HuH-7.5 (cell line): ENCODE measurements at places on chromosomes 6 and 20.

DNA sequence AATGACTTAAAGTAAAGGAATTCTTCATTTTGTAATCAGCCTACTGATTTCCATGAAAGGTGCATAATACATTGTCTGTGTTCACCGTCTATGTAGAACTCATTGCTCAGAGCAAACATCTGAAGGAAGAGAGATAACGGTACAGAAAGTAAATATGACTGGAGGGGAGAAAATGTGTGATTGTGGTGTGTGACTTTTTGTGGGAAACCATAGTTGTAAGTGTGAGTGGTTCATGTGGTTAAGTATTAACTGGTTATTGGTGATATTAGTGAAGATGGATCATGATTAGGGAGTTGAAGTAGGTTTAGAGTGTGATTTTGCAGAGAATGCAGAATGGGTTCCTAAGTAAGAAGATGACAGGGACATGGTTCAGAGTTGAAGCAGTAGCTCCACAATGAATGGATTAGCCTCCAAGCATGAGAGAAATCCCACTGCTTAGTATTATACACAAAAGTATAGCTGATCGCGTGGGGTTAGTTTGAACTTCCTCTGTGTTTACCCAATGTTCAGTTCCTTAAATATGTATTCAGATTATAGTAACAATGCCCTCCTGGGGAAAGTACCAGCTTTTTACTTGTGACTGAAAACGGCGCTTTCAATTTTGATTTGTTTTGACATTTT is 368.9 kb downstream of the UTRN start:
- no peak for DNase-seq

- DNase-seq: no peak
Measured at GRCh38 chr20:14155361-14155760, 160.0 kb downstream of the MACROD2 start.

GRCh38 chr6:150720774-150721233 is 121.1 kb downstream of the PLEKHG1 start:
- DNase-seq: no peak

DNA sequence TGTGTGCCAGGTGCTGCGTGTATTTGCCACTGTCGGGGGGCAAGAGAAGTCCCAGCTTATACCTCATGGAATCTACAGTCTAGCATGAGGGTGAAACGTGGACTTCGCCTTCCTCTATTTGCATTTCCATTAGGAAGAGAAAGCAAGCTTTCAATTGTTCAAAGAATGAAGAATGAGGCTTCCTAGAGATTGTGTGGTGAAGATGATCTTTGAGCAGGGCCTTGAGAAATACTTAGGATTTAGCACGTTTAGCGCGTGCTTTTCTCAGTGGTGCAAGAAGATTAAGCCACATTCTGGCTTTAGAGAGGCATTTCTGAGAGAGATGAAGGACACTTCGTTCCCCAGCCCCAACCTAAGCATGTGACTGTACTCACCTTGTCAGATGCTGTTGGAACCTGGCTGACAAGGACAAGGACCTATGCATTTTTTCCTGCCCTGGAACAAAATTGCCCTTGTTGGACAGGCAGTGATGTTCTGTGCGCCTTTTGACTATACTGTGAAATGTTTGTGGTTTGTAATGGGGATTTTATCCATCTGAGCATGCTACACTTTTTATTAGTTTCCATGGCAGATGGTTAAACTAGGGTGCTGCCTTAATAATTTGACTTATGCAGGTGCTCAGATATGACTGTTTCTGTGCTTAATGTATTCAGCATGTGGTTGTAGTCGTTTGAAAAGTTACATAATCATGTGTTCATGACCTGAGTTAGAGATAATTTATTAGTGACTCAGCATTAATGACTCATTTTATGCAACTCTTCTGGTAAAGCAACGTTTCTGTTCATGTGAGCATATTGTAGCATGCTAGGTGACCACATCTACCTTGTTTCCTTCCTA is 10.7 kb downstream of the TULP4 start:
- no peak for DNase-seq

DNA sequence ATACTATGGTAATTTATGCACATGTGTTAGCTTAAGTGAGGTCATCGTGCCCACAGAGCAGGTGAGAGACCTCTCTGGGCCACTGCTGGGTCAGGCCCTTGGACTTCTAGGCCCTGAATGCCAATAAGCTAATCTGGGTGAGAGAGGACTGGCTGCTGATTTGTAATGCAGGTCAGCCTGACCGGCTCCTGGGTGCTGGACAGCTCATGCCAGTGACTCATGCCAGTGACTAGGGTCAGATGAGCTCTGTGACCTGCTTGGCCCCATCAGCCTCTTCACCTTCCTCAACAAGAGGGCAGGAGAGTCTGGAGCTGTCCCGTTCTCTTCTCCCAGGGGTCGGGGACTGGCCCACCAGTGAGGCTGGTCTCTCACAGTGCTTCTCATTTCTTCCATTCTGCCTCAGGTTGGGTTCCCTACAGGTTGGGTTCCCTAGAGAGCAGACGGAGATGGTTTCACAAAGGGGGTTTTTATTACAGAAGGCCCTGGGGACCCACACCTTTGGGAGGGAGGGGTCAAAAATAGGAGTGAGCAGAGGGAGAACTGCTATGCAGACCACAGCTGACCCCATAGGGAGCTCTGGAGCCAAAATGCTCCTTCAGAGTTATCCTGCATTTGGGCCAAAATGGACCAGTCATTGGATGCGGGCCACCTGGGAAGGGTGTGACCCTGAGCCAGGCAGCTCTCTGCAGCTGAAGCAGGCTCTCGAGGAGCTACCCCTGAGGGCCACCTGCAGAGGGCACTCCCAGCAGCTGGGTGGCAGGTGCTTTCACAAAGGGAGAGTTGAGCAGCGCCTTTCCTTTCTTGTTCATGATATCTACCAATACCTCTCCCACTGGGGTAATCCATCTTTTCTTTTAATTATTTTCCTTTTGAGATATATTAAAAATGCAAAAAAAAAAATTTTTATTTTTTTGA is 2.2 kb upstream of the OXT start:
- DNase-seq: no peak

GRCh38 chr20:49284818-49285217 is 7.0 kb upstream of the ZNFX1 start:
- DNase-seq: no peak

GRCh38 chr6:122268394-122268793 is 131.1 kb upstream of the HSF2 start:
- no peak for DNase-seq

DNA sequence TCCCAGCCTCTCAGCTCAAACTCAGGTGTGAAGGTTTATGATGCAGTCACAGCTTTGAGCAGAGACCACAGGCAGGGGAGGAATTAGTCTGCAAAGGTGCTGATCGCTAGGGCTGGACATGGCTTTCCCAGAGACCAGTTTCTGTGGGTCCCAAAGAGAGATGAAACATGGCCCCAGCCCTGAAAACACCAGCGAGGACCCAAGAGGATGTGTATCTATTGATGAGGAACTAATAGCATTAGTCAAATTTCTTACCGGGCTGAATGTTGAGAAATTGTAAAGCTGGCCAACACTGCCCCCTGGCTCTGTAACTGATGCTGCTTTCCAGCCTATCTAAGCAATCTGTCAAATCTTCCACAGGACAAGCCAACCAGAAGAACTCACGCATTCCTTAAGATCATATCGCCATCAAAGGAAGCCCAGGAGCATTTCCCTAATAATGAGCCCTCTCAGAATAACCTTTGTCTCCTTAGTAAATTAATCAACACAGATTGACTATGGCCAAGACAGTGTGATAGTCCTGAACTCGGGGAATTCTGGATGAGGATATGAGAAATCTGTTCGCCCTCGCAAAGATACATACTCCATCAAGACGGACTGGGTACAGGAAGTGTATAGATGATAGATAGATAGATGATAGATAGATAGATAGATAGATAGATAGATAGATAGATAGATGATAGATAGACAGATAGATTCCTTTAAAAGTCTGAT is 7.8 kb upstream of the ACSS1 start:
- peak; percentile 73 for DNase-seq

DNA sequence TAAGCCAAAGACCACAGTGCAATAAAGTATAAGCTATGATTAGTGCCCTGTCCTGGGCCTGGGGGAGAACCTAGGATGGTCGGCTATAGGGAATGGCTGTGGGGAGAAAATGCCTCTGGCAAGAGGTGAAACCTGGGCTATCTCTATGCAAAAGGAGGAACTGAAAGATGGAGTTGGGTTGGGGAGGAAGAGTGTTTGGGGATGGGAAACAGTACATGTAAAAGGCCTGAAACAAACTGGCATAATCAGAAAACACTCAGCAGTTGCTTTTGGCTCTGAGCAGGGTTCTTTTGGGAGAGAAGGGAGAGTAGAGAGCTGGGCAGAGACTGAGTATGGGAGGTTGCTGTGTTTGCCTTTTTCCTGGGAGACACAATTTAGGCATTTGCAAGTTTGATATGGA is 31.9 kb upstream of the FUCA2 start:
- no peak for DNase-seq

- DNase-seq: no peak
Measured at GRCh38 chr20:46117704-46118467, at the start of gene CD40. Gene CD40 (plus strand): TSS chr20:46118314. CDS start chr20:46118344, 30 bp downstream.

DNA sequence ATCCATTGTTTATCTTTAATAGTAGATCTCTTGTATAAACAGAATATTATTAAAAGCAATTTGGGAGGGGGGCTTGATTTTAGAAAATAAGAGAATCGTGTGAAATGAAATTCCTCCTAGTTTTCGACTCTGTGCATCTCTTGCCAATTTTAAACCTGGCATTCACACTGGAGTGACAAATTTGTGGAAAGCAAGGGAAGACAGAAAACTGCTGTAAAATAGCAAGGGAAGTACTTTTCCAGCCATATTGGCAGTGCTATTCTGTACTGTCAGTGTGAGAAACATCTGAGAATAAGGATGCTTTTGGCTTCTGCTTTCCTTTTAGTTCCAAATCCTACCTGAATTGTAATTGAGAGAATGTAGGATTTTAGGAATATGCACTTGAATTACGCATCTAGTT is 40.2 kb downstream of the TOP1 start:
- no peak for DNase-seq

- no peak for DNase-seq
Measured at GRCh38 chr6:22133357-22133756, 163.5 kb downstream of the PRL start.

DNA sequence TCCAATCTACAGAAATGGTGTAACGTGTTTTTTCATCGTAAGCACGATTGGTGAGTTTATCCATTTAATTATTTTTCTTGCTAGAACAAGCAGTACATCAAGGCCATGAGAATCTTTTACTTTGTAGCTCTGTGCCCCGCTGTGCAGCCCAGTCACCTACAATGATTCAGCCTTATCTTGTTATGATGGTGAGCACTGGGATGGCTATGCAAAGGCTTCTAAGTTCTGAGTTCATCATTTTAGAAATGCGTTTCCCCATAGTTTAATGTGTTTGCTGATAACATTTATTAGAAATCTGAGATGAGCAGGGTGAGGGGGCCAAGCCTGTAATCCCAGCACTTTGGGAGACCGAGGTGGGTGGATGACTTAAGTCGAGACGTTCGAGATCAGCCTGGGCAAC is 111.8 kb upstream of the QKI start:
- DNase-seq: no peak

GRCh38 chr6:52483671-52484003 is 63.5 kb downstream of the EFHC1 start:
- DNase-seq: no peak

DNA sequence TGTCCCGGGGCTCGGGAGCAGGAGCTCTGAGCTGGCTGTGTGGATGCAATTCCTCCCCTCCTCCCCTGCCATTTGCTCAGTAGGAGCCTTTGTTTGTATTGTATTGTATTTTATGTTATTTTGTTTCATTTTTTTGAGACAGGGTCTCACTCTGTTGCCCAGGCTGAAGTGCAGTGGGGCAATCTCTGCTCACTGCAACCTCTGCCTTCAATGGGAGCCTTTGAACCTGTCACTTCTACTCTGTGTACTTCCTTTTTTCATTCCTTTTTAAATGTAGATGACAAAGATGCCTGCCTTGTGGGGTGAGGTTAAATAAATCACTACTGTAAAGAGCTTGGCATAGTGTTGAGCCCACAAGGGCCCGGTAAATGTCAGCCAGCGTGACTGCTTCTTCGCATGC is 70.6 kb downstream of the DCDC2 start:
- DNase-seq: no peak

- peak; percentile 43 for DNase-seq
Measured at GRCh38 chr6:149452037-149452939, 32.5 kb downstream of the ZC3H12D start.

DNA sequence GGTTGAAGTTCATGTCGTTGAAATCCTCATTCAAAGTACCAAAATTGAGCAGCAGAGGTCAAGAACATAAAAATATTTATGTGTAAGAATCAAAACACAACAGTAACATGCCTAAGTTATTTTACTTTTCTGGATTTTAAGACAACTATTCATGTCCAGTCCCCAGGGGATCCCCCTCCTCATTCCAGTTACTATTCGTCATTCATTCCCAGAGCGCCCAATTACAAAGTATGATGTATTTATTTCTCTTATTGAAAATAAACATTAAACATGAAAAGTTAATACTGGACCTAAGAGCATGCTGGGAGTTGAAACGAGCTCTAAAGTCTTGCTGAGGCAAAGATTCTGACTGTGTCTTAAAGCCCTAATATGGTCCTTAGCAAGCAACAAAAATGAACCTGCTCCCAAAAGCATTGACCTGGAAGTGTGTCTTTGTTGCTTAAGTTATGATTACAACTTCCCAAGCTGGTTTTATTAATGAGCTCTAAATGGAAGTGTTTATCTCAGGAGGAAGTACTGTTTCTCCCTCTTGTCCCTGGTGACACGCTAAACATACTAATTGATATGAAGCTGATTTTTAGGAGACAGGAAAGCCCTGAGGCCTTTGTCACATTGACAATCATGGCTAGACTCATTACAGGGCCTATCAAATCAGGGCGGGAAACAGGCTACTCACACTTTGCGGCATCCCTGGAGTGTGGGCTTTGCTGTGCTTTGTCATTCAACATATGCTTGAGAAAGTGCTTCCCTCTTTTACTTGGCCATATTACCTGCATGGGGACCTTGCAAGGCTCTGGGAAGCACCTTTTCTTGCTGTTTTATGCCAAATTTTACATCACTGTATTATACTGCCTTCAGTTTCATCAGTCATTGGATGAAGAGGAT is 192.2 kb upstream of the DTNBP1 start:
- no peak for DNase-seq

- no peak for DNase-seq
Measured at GRCh38 chr20:4545526-4545925, 176.2 kb upstream of the PRND start.

DNA sequence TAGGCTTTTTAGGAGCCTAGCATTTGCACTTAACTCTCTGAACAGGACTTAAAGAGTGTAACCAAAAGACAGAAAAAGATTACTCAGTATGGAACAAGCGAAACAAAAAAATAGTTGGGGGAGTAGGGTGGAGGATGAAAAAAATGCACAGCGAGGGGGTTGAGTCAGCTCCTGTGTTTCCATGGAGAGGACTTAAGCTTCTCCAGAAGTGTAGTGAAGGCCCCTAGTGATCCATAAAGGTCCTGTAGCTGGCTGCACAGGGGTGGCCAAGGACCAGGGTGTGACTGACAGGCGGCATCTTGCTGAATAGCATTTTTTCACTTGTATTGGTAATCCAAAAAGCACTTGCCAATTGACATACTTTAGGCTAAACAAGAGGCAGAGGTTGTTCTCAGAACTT is 533.9 kb downstream of the RFPL4B start:
- DNase-seq: no peak
